ENCODE measurements at places on chromosomes 3 and 15. TPM values are rescaled to one million over a fixed set of nuclear protein-coding genes. Genes with fewer than 3 reads are reported as not detected.

Gene CYP8B1
- not detected for total RNA-seq

GRCh38 chr3:178186666-178187065 is 349.6 kb upstream of the KCNMB2 start:
- no peaks in the 10 kb centered on the region for H3K4me1 ChIP-seq
- no peaks in the 10 kb centered on the region for H3K27me3 ChIP-seq
- no peaks in the 10 kb centered on the region for H3K36me3 ChIP-seq
- H3K27ac ChIP-seq, result no peak overlapping the region
- no peak overlapping the region for H3K4me3 ChIP-seq

- H3K27ac ChIP-seq, result no peak overlapping the region
- H3K27me3 ChIP-seq, result no peaks in the 10 kb centered on the region
- peaks cover 42% of the 10 kb centered on the region for H3K36me3 ChIP-seq
- no peak for ATAC-seq
Measured at GRCh38 chr3:141514382-141514781, 27.6 kb downstream of the RASA2 start.

DNA sequence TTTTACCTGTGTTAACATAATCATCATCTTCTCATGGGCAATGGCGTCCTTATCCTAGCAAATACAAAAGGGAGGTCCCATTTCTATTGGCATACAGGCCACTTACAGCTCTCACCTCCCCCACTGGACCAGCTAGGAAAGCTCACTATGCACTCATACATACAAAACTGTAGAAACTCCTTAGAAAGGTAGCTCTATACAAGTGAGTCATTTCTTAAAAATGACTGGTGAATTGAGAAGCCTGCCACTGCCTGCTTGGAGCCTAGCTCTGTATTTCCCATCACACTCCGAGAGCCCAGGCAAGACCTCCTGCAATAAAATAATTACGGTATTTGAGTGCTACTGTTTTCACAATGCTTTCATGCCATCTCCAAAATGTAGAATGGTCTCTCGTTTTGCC is 321.8 kb downstream of the ULK4 start:
- H3K27me3 ChIP-seq, result no peaks in the 10 kb centered on the region
- H3K36me3 ChIP-seq, result no peaks in the 10 kb centered on the region
- H3K4me1 ChIP-seq, result no peaks in the 10 kb centered on the region
- no peak for ATAC-seq
- H3K4me3 ChIP-seq, result no peak overlapping the region
- H3K27ac ChIP-seq, result no peak overlapping the region
